GM12878 (cell line): ENCODE measurements at places on chromosomes 1 and 21.

DNA sequence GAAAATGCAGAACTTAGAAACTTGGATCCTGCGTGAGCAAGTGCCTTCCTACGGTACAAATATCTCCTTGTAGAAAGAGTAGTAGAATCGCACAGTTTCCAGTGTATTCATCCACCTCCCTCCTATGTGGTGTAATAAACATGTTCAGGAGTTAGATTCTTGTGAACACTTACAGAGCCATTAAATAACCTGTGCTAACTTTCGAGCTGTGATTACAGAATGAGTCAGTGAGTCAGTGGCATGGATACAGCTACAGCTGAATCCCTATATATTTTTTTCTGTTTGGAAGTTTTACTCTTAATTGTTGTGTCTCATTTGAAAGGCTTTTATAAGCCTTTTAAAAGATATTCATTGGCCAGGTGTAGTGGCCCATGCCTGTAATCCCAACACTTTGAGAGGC is 148.7 kb downstream of the EDEM3 start:
- DNase-seq: no peak

DNA sequence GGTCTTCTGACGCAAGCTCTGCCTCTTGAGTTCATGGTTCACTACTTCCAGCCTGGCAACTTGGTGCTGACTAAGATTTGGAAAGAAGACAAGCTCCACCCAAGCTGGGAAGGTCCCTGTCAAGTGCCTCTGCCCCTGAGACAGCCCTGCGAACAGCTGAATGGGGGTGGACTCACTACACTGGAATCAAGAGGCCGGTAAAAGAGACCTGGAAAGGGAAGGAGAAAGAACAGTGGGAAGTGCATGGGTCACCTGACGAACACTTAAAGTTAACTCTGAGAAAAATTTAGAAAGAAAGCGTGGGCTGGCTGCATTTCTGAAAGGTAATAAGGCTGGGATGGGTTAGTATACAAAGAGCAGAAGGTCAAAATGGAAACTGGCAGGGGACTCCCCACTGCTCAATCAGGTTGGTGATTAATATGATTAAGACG is 26.1 kb upstream of the ZNF496 start:
- DNase-seq: peak; percentile 77

- no peak for DNase-seq
Observed at GRCh38 chr1:227305894-227306626, 12.2 kb downstream of the CDC42BPA start.

- DNase-seq: no peak
Observed at GRCh38 chr1:231216498-231216897, 24.5 kb upstream of the GNPAT start.

DNA sequence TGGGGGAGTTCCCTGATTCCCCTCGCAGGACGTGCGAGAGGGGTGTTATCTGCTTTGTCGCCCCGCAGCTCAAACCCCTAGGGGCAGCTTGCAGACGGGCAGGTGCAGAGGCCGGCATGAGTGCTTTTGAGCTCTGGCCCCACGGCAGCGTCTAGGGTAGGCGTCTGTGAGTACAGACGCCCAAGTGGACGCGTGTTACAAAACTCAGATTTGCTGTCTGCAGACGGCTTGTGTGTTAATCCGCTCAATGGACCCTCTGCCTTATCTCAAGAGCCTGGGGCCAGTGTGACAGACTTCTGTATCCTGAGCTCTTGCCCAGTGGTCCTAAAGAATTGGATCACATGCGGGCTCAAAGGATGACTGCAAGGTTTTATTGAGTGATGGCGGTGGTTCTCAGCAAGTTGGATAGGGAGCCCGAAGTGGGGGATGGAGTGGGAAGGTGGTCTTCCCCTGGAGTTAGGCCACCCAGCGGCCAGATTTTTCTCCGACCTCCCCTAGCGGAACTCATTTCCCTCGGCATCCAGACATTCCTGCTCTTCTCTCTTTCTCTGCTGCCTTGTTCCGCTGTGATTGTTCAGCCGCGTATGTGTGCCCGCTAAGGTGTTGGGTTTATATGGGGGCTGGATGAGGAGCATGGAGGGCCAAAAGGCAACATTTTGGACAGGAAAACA is 9.4 kb downstream of the CFHR4 start:
- DNase-seq: no peak

- peak; percentile 82 for DNase-seq
Observed at GRCh38 chr1:26838474-26839338, 12.2 kb downstream of the ZDHHC18 start.

GRCh38 chr1:24972221-24972914 is 42.3 kb upstream of the RUNX3 start:
- no peak for DNase-seq
